ENCODE measurements at places on chromosomes 11 and 22. TPM values are rescaled to one million over a fixed set of nuclear protein-coding genes. Genes with fewer than 3 reads are reported as not detected.
A peak's percentile ranks its signal among the peaks of the same experiment; 100 is the strongest.

BACE1 gene
- 8.8 TPM for total RNA-seq

YAP1 gene
- 46.2 TPM for total RNA-seq

CREB3L1 gene
- 118 TPM for total RNA-seq

MS4A2 gene
- total RNA-seq: 0.55 TPM

OR51A4 gene
- not detected for total RNA-seq

CHCHD10 gene
- 413 TPM for total RNA-seq

CSKMT gene
- 15.1 TPM for total RNA-seq

RFPL2 gene
- total RNA-seq: 0.17 TPM

DEPDC5 gene
- 54.5 TPM for total RNA-seq

GRCh38 chr11:129699711-129700304 is 115.8 kb upstream of the TMEM45B start:
- no peak for DNase-seq

GRCh38 chr11:72069787-72070251 is 10.5 kb downstream of the NUMA1 start:
- peak; percentile 81 for DNase-seq

DNA sequence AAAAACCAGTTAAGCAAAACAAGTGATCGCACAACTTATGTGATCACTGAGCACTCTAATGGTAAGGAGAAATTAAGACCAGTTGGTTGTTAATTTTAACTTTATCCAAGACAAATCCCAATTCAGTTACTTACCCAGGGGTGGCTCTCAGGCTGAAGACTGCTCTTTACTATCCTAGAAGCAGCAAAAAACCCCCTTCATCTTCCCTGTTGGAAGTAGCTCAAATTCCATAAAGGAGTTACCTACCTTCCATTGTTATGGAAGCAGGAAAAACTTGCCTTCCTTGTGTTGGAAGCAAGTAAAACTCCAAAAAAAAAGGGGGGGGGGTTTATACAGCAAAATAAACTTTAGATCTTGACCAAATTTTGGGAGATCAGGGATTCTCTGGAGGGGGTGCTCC is 5.2 kb upstream of the MRPL16 start:
- DNase-seq: no peak

DNA sequence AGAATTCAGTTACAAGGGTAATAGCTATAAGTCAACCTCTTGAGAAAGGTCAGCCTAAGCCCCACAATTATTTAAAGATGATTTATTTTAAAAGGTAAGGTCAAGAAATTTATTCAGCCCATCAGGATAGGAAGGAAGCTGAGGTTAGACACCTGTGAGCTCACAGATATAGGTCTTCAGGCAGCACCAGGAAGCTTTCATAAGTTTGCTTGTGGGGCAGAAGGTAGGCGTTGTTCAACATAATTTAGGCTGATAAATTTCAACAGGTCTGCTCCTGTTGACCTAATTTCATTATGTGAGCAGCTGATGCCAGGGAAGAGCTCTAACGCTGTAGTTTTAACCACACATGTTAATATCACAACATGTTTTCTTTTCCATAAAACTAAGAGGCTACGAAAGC is 118.1 kb upstream of the APOA1 start:
- DNase-seq: no peak

GRCh38 chr11:33959855-33960400 is 68.1 kb upstream of the LMO2 start:
- no peak for DNase-seq

- DNase-seq: no peak
Measured at GRCh38 chr22:50078761-50079160, 6.5 kb downstream of the MLC1 start.

DNA sequence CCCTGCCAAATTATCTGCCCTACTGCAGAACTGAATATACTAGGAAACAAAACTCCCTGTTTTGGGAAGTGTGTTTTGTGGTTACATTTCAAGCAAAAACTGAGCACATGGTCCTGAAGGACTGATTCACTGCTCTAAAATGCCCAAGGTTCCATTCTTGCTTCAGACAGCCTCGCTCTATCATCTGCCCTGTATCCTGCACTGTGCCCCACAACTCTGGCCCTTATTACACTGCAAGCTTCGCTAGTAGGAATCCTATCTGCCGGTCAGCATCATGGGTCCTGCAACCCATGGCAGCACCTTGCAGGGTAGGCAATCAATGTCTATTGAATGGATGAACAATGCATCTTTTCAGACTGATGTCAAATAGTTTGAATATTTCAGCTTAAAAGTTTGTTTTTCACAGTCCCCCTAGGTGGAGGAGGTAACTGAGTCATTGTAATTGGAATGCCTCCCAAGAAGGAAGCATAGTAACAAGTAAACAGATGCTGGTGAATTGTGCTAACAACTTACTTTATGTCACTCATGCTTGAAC is 21.3 kb downstream of the LAYN start:
- no peak for DNase-seq

GRCh38 chr11:60974726-60975125 is 3.2 kb downstream of the CD6 start:
- no peak for DNase-seq

DNA sequence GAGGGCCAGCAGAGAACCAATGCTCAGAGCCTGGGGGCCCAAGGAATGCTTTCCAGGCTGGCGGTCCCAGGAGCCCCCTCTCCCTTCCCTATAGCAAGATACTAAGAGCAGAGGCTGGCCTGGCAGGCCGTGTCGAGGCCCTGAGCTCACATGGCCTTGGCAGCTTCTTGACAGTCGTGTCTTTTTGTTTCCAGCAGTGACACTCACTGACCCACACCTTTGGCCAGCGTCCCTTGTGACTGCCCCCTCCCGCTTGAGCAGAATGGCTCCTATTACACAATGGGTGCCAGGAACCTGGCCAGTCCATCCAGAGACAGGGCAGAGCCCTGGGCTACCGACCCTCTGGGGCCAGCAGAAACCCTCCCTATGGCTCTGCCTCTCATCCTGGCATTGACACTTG is 6.4 kb upstream of the CCND1 start:
- no peak for DNase-seq

- peak; percentile 38 for DNase-seq
Measured at GRCh38 chr11:44286268-44286880, 23.6 kb downstream of the ALX4 start.

DNA sequence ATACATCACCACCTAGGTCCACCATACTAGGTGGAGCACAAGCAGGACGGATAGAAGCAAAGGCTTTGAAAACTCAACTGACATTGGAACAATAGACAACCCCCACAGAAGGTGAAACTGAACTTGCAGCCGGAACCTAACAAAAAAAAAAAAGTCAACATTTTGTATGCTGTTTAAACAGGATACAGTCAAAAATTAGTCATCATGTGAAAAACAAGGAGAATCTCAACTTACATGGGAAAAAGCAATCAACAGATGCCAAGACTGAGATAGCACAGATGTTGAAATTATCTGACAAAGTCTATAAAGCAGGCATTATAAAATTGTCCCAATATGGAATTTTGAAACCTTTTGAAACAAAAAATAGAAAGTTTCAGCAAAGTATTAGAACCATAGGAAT is 123.8 kb downstream of the RAB38 start:
- DNase-seq: no peak

DNA sequence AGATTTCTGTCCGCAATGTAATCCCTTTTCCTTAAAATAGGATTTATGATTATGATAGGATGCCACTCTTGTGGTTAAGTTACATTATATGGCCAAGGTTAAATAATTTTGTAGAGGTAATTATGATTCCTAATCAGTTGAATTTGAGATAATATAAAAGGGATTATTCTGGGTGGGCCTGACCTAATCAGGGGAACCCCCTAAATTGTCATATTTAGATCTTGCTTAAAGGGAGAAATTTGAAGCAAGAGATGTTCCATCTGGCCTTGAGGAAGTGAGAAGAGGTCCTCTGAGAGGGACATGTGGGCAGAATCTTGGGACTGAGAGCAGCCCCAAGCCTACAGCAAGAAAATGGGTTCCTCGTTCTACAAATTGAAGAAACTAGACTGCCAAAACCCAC is 1550.1 kb upstream of the TENM4 start:
- no peak for DNase-seq

- no peak for DNase-seq
Measured at GRCh38 chr22:19226428-19226827, 47.9 kb upstream of the SLC25A1 start.

All from left colon (tissue), 2 donors.